ENCODE measurements at places on chromosomes 4 and X. TPM values are rescaled to one million over a fixed set of nuclear protein-coding genes. Genes with fewer than 3 reads are reported as not detected.

Gene CXXC4
- not detected for total RNA-seq

Gene S100P
- 61.9 TPM for total RNA-seq

Gene DMP1
- total RNA-seq, result not detected

Gene LUZP4
- not detected for total RNA-seq

Gene ITIH6
- not detected for total RNA-seq

Gene ACE2
- total RNA-seq, result 9.8 TPM

Gene F11
- not detected for total RNA-seq

Gene CPLX1
- total RNA-seq, result 0.57 TPM

Gene FGFBP2
- not detected for total RNA-seq

Gene UGT2B7
- total RNA-seq, result not detected

Gene SRPX2
- total RNA-seq, result 24.0 TPM

Gene SULT1B1
- 0.95 TPM for total RNA-seq

Gene GPR82
- 0.11 TPM for total RNA-seq

Gene DDX60
- 2.6 TPM for total RNA-seq

Gene ESX1
- total RNA-seq, result not detected

Gene CT45A1
- total RNA-seq, result not detected

Gene OTC
- total RNA-seq, result 0.15 TPM

Gene ATP2B3
- not detected for total RNA-seq

Gene NAA11
- total RNA-seq, result not detected

Gene FAT4
- 3.8 TPM for total RNA-seq

Gene C1QTNF7
- total RNA-seq, result 2.0 TPM

Gene ARHGAP24
- 35.3 TPM for total RNA-seq

Gene HS6ST2
- 9.0 TPM for total RNA-seq

Gene GPRIN3
- 4.2 TPM for total RNA-seq

Gene SSX2B
- not detected for total RNA-seq

Gene MAGEA9B
- total RNA-seq, result not detected

Gene SLITRK2
- total RNA-seq, result not detected

Gene IL15
- 2.5 TPM for total RNA-seq

Gene RPS6KA6
- total RNA-seq, result 0.92 TPM

Gene PHOX2B
- total RNA-seq, result not detected

Gene CXCL1
- 9.5 TPM for total RNA-seq

Gene SSX3
- total RNA-seq, result not detected

Gene IBSP
- total RNA-seq, result not detected

Gene GPR143
- total RNA-seq, result 0.68 TPM

Gene PLXNA3
- 5.9 TPM for total RNA-seq

Gene MSN
- 151 TPM for total RNA-seq

Gene ITGB1BP2
- total RNA-seq, result 2.1 TPM

Gene CXorf49
- total RNA-seq, result not detected

Gene CLDN22
- total RNA-seq, result 0.85 TPM

Gene HS3ST1
- total RNA-seq, result 27.0 TPM

Gene CSAG3
- total RNA-seq, result not detected

Gene SHISA3
- 1.5 TPM for total RNA-seq

Gene DUSP9
- 0.76 TPM for total RNA-seq

Gene CXorf51B
- total RNA-seq, result not detected

Gene ATP7A
- 9.4 TPM for total RNA-seq

Gene IL21
- not detected for total RNA-seq

Gene TCEAL6
- total RNA-seq, result not detected

Gene MAGEB2
- not detected for total RNA-seq

Gene PDGFRA
- 45.8 TPM for total RNA-seq

Gene MAGEA10
- total RNA-seq, result not detected

Gene RPL10
- 8,937 TPM for total RNA-seq

Gene AMOT
- total RNA-seq, result 7.5 TPM

Gene XK
- total RNA-seq, result 3.1 TPM
